MM.1S (cell line): ENCODE measurements at places on chromosomes 5 and 9.

DNA sequence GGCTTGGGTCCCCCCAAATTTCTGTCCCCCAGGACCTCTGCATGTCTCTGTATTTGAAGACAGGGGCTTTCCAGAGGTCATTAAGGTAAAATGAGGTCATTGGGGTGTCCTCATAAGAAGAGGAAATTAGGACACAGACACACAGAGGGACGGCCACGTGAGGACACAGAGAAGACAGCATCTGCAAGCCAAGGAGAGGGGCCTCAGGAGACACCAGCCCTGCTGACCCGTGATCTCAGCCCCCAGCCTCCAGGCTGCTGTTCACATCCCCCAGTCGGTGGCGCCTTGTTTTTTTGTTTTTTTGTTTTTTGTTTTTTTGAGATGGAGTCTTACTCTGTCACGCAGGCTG is 1.2 kb upstream of the CCDC183 start:
- DNase-seq = no peak

DNA sequence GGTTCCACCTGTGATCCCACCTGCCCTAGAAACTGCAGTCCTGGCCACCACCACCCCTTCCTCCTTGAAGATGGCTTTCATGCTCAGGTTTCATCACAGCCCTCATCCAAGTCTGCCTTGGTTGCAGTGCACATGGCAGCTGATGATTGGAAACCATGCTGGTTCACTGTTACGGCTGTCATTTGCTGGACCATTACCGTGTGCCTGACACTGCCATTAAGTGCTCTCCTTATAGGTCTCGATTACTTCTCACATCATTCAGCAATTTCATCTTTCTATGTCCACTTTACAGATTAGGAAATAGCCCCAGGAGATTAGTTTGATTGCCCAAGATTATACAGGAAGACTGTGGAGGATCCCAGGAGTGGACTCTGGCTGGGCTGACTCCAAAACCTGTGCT is 123.9 kb downstream of the ICE1 start:
- DNase-seq = no peak

DNA sequence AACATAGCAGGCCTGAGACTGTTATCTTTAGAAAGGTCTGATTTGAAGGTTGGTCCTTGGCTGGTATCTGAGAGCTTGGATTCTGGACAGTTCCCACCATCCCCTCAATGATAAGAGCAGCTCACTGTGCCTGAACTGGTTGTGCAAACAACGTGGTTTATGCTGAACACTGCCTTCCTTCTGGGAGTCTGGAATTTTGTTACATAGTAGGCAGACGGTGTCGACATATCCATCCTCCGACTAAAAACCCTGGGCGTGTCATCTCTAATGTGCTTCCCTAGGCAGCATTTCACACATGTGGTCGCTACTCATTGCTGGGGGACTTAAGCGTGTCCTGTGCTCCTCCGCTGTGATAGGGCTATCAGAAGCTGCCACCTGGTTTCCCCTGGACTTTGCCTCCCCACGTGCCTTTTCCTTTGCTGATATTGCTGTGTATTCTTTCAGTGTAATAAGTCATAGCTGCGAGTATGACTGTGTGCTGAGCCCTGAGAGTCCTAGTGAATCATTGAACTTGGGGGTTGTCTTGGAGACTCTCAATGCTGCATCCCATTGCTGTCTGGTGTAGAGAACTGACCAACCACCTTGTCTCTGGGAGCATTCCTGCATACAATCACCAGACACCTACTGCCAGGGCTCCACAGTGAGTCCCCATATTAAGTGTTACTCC is 119.1 kb upstream of the TBC1D2 start:
- no peak for DNase-seq

- DNase-seq = no peak
Observed at GRCh38 chr5:113119246-113119924, 142.8 kb downstream of the DCP2 start.

DNA sequence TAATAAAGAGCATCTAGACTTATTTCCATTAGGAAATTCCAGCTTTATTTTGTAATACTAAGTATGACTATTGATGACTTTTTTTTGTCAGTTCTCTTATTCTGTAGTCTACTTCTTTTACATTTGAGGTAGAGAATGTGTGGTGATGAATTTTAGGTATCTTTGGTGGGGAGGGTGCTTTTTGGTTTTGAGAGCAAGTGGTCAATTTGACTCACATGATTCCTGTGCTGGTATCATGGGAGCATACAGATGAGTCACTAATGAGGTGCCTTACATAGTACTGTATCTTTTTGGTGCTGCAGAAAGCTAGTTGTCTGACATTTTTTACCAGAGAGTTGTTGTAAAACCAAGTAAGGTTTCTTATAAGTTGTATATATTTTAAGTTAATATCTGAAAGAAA is 35.3 kb downstream of the ERBIN start:
- DNase-seq = no peak

DNA sequence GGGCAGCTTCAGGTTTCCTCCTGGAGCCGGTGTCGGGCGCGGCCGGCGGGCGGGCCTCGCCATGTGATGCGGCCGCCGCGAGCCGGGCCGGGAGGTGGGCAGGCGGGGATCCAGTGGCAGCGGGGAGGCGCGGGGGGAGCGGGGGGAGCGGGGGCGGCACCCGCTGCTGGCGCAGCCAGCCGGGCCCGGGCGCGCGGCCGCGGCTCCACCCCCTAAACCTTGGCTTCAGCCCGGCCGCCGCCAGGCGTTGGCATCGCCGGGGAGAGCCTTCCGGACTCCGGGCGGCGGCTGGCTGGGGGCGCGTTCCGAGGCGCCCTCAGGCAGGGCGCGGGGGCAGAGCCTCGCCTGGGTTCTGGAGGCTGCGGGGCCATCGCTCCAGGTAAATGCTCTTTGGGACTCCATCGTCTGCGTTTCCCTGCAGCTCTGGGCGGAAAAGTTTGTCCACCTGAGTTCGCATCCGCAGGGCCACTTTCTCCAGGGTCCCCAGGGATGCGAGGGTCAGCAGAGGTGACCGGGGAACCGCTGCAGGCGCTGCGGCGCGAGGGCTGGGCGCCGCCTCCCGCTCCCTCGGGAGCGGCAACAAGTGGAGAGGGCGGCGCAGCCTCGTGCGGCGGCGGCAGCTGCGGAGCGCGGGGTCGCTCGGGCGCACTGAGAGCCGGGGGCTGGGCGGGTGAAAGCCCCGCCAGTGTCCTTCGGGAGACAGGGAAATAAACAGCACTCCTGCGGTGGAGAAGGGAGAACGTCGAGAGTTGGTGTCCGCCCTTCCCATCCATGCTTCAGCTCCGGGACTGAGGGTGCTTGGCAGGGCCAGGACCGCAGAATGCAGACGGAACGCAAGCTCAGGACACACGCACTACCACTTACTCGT is at the start of gene ARHGEF28:
ARHGEF28 (plus strand) TSS at position 253 of the 868 bp plus-strand sequence. CDS start 58,656 bp downstream, outside the sequence.
- DNase-seq = peak; percentile 74

DNA sequence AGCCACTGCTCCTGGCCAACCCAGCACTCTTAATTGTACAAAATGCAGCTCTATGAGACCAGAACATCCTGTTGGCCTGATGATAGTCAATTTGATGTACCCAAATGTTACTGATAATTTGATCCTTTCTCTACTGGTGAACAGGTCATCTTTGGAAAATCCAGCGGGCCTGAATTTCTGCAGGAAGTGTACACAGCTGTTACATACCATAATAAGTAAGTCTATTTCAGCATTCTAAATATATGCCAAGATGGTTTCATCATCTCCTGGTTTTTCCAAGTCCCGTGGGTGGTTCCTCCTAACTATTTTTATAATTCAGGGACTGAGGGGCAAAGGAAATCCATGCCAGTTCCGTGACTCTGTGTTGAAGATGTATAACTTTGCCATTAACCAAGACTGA is 155.4 kb downstream of the DOCK8 start:
- DNase-seq = no peak

DNA sequence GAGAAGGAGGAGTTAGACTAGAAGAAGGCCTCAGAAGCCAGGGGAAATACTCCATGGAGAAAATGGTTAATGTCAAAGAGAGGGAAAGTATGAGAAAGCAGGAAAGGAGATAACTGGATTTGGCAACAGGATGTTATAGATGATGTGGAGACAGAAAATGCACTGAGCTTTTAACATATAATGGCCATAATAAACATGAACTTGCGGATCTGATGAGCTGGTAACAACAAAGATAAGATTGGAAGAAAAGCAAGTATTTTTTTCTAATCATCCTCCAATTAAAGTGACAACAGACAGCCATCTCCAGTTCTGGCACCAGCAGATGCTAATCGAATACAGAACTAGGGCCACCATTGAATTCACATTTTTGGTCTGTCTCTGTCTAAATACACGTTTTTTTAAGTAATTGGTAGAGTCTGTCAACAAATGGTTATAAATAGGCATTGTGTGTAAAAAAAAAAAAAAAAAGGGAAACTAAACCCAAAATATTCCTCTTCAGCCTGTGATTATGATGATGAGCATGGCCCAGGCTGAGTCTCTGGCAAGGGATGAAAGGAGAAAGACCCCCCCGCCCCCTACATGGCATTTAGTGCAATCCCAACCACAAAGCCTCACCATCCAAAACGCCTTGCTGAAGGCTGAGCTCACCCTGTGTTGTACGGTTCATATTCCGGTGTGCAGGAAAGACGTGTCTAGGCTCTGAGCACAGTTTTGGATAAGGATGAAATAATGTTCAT is 149.5 kb upstream of the LHFPL2 start:
- no peak for DNase-seq

GRCh38 chr5:30413540-30413939 is 779.9 kb upstream of the CDH6 start:
- DNase-seq = no peak

GRCh38 chr9:6055216-6055615 is 39.8 kb upstream of the RANBP6 start:
- peak; percentile 80 for DNase-seq

GRCh38 chr5:100623719-100624118 is 88.5 kb downstream of the FAM174A start:
- peak; percentile 42 for DNase-seq

DNA sequence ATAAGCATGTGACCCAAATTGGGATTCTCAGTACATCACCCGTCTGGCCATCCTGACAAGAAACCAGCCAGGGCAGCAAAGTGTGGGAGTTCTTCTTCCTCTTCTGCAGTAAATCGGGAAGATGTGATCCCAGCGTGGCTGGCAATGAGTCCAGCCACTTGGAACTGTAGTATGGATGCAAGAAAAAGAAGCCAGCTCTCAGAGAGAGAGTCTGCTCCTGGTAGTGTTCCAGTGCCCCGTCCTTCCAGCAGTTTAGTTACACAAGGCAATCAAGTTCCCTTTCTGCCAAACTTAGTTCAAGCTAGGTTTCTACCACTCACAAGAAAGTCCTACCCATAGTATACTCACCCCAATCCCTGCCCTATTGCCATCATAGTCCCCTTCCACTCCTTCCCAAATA is 65.6 kb downstream of the CDK5RAP2 start:
- DNase-seq = no peak

- no peak for DNase-seq
Observed at GRCh38 chr9:133990366-133991213, 1.5 kb downstream of the VAV2 start.

GRCh38 chr9:77938163-77938562 is 93.4 kb downstream of the GNAQ start:
- no peak for DNase-seq

DNA sequence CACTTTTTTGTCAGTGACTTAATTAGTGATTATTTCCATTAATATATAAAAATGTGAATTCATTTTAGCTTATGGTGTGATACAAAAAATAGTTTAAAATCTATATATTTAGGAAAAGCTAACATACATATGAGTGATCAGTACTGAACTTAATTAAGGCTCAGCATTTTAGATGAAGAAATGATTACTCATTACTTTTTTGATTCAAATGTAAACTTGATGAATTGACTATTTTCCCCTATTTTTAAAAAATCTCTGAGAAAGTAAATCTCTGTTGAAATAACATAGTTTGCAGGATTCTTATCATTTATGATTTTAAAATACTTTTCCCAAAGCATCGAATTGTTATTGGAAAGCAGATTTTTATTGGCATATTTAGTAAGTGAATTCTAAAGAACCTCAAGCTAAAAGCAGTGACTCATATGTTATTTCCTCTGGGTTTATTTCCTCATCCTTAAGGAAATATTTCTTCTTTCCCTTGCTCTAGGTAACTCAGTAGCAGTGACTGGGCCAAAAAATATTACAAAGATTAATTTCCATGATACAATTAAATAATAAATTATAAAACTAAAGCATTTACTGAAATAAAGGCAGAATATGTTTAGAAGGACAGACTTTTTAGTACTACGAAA is 290.6 kb downstream of the FER start:
- DNase-seq = no peak

DNA sequence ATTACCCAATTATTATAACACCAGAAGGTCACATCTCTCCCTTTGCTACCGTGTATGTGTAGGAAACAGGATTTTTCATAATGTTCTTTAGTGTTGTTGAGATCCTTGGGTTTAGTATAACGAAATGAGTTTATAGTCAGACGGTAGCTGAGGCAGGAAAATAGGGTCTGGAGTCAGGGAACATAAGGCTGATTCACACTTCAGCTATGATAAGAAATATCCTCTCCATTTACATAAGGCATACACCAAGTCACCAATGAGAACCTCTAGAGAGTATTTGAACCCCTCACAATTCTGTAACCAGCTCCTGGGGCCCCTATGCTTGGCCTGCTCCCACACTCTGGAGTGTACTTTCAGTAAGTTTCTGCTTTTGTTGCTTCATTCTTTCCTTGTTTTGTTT is 58.9 kb upstream of the ANKH start:
- no peak for DNase-seq

DNA sequence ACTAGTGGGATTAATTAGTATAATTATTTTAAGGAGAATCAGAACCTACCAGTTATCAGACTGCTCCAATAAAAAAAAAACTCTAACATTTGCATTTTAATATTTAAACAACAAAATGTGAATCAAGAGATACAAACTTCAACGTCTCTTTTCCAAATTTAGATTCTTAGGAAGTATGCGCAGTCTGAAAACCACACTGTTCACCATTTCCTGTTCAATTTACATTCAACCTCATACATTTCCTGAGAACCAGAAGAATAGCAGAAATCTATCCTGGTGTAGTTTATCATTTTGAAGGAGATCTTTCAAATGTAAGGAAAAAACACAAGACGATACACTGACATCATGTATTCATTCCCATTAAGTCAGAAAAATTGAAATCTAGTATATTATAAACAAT is 869.2 kb downstream of the EFNA5 start:
- peak; percentile 14 for DNase-seq

- no peak for DNase-seq
Observed at GRCh38 chr9:99172124-99173091, 49.3 kb downstream of the ALG2 start.

DNA sequence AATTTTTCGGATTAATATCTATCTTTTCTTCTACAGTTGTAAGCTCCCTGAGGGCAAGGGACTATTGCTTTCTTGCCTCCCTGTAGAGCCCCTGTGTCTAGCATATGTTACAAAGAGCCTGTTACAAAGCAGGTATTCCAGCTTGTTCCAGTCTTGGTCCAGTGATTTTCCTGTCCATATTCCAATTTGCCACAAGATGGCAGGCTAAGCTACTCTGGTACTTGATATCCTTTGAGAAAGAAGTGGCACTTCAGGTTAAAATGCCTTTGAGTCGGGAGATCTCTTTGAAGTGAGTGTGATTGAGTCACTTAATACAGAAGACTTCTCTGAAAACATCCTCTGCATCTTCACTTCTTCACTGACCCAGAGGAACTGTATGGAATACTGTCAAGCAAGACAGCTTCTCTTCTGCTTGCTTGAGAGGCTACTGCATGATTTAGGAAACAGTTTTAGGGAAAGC is 24.5 kb downstream of the CAVIN4 start:
- peak; percentile 42 for DNase-seq
